ENCODE measurements at places on chromosomes 16 and 17.

DNA sequence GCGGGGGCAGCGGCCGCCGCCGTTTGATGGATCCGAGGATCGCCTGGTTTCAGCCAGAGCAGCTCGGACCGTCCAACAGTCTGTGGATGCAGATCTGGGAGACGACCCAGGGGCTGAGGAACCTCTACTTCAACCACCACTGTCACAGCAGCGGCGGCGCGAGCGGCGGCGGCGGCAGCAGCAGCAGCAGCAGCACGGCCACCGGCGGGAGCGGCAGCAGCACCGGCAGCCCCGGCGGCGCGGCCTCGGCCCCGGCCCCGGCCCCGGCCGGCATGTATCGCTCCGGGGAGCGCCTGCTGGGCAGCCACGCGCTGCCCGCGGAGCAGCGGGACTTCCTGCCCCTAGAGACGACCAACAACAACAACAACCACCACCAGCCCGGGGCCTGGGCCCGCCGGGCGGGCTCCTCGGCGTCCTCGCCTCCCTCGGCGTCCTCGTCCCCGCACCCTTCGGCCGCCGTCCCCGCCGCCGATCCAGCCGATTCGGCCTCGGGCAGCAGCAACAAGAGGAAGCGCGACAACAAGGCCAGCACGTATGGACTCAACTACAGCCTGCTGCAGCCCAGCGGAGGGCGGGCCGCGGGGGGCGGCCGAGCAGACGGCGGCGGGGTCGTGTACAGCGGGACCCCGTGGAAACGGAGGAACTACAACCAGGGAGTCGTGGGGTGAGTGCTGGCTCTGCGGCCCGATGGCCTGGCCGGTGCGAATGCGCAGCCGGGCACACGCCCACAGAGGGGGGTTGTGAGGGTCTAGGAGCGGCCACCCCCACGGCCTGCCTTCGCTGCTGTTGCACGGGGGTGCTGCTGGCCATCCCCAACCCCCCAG, 702 bp downstream of the TENT4B start:
- peak; percentile 66 for DNase-seq

DNA sequence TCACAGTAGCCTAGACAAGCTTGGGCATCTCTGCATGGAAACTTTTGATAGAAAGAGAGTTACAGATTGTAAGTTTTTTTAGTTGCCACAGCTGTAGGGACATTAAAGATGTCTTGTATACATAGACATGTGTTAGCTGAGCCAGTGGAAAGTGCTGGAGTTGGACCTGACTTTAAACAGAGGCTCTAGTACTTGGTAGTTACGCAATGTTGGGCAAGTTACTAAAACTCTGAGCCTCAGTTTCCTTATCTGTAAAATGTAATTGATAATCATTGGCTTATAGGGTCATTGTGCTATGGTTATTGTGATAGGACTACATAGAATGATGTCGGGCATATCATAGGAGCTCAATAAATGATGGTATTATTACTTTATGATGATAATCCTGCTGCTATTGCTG, 225.8 kb upstream of the CPHXL start:
- DNase-seq: no peak

- peak; percentile 44 for DNase-seq
Measured at GRCh38 chr16:48117217-48118105, 38.3 kb downstream of the ABCC12 start.

GRCh38 chr17:38558728-38559050, 47.1 kb downstream of the SRCIN1 start:
- DNase-seq: peak; percentile 47

DNA sequence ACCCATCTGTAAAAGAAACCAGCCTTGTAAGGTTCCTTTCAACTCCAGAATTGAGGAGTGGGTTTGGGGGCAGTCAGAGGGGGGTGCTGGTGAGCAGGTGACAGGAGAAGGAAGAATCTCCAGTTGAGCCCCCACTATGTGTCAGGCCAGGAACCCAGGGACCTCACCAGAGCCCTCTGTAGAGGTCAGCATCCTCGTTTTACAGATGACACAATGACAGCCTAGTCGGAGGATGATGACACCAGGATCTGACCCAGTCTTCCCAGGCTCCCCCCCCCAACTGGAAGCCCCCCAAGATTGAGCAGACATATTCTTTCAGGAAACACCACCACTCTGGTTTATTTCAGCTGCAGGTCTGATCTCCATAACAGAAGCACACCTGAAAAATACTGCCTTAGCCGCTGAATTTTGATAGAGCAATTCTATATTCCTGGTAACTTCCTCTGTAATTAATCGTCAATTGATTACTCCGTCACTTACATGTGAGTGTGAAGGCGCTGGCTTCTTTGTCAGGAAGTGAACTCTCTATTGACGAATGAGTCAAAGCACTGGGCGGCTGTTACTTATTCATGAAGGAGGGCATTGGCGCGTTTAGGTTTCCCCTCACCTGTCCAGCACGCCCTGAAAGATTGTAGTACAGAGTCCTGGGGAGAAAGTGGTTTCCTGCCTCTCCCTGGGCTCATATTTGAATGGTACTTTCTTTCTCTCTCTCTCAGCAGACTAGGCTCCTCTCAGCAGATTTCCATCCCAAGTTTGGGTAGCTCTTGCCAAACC, 21.2 kb downstream of the SOCS3 start:
- no peak for DNase-seq

DNA sequence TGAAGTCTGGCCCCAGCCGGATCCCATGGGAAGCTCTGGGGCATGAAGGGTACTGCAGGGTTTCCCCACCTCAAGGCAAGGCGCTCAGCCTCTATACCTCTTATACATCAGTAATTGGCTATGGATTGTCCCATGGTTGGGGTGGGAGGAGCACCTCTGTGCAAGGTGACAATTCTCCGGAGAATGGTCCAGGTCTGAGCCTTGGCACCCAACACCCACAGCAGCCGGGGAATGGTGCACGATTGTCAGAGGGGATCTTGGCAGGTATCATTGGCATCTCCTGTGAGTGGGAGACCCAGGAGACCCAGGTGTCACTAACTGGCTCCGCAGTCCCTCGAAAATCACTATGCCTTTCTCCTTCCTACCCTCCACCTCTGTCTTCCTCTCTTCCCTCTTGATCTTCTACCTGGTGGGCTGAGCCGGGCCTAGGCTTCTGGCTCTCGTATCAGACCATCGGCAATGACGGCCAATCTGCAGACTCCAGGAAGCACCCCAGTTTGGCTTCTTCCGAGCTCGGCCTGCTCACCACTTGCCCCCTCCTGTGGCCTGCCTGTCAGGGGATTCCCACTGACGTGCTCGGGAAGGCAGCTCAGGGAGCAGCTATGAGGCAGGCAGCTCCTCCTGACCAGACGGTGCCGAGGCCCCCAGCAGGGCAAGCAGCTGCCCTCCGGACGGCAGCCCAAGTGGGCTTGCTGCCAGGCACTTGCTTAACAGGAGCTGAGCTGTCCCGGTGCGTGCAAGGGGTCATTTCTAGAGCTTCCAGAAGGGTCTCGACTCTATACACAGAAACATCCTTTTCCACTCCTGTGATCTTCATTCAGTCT, 10.0 kb upstream of the CALB2 start:
- no peak for DNase-seq

- DNase-seq: no peak
Measured at GRCh38 chr16:57944970-57945739, 25.8 kb downstream of the CNGB1 start.

GRCh38 chr16:19666477-19666876, 51.5 kb downstream of the KNOP1 start:
- DNase-seq: no peak

DNA sequence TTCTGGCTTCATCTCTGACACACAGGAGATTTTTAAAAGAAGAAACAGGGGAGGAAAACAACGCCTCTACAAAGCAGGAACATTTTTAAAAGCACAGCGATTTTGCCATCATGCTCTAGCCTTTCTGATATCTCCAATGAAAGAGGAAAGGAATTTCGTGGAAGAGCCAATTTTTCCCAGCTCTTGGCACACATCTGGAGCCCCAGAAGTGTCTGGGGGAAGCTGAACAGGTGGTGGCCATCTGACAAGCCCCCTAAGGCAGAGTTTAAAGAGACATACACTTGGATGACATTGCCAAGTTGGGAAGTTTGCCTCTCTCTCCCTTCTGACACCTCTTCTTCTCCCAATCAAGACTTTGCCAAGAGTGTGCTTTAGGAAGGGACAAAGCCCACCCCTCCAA, 82.1 kb downstream of the CCT6B start:
- DNase-seq: no peak

DNA sequence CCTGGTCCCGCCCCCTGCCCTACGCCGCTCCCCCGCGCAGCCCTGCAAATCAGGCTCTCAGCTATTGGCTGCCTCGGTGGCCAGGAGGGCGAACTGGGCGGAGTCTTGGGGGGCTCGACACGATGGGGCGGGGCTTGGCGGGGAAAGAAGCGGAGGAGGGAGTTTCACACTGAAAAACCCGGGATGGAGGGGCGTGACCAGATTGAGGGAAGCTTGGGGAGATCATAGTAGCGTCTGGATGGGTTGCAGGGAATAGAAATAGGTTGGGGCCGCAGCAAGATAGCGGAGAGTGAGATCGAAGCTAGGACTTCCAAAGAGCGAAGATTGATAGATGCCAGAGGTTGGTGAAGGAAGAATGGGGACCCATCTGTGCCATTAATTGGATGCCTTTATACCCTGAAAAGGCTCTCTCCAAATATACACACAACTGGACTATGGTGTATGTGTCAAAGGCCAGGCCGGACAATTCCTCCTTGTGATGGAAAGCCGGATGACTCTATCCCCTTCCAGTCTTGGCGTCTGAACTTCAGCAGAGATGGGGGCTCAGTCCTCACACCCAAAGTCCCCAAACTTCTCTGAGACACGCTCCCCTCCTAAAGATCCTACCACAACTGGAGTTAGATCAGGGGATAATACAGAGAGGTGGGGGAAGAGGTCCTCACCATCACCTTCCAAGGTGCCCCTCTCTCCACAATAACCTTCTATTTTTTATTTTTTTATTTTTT, 376 bp upstream of the STAC2 start:
- no peak for DNase-seq

- DNase-seq: peak; percentile 86
Measured at GRCh38 chr17:81341516-81342268, 46.6 kb upstream of the SLC38A10 start.

GRCh38 chr16:84854759-84855158, 35.0 kb downstream of the CRISPLD2 start:
- DNase-seq: no peak

GRCh38 chr16:10016752-10017151, 165.5 kb downstream of the GRIN2A start:
- no peak for DNase-seq

DNA sequence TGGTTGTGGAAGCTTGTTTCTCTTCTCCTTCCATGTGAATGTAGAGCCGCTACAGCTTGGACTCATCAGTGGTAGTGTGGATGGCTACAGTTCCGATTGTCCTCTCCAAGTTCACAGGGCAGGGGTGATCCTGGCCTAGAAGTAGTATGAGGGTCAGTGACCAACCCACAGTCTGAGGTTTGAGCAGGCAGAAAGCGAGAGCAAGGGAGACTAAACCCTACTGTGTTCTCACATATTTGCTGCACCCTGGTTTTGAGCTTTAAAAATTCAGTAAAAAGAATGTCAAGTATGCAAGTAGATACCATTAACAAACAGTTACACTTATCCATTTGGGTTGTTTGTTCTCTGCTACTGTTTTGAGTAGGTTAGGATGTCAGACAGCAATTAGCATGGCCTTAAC, 148.9 kb downstream of the MRTFB start:
- no peak for DNase-seq

GRCh38 chr17:79075446-79075750, 774 bp downstream of the ENGASE start:
- DNase-seq: peak; percentile 64

DNA sequence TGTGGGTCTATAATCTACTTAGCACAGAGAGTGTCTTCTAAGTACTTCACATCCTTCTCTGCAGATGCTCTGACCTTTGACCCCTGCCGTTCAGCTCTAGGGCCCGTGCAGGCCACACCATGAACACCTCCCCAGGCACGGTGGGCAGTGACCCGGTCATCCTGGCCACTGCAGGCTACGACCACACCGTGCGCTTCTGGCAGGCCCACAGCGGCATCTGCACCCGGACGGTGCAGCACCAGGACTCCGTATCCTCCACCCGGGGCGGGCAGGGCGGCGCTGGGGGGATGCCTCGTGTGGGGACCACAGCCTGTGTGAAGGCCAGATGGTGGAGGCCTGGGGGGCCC, 686 bp downstream of the MLST8 start:
- no peak for DNase-seq

- DNase-seq: no peak
Measured at GRCh38 chr17:45042346-45043120, 8.9 kb downstream of the DCAKD start.

GRCh38 chr17:7833795-7834541, at the start of gene KDM6B:
Gene KDM6B, plus strand, starts transcription at chr17:7834217. Its CDS starts 11,338 bp downstream, at chr17:7845555.
- peak; percentile 96 for DNase-seq

- DNase-seq: no peak
Measured at GRCh38 chr16:24737391-24737871, 8.0 kb downstream of the TNRC6A start.

GRCh38 chr16:77307426-77308162, 108.4 kb downstream of the SYCE1L start:
- no peak for DNase-seq

DNA sequence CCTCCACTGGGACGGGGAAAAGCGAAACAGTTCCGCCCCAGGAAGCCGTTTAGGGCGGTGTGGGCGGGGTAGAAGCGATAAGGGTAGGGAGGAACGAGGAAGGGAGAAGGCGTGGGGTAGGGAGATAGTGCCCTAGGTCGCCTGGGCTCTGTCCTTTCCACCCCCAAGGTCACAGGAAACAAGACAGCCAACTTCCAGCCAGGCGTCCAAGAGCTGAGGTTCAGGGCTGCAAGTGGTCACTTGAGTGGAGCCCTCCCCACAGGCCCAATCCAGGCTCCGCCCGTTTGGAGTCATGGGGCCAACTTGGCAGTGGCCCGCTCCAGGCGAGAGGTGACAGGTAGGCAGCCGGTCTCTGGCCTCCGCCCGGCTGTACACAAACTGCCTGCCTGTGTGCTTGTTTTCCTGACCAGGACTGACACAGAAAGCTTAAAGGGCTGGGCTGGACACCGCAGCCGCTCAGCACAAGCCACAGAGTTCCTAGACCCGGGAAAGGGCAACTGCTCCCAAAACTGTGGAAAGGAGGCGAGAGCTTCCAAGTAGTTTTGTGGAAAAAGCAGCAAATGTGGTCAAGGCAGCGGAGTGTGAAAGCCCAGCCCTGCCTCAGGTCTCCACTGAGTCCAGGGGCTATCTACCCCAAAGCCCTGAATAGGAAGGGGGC, at the start of gene RILP:
RILP (minus strand) TSS at position 23 of the 658 bp plus-strand sequence. CDS start 62 bp downstream, outside the sequence.
- DNase-seq: peak; percentile 55

DNA sequence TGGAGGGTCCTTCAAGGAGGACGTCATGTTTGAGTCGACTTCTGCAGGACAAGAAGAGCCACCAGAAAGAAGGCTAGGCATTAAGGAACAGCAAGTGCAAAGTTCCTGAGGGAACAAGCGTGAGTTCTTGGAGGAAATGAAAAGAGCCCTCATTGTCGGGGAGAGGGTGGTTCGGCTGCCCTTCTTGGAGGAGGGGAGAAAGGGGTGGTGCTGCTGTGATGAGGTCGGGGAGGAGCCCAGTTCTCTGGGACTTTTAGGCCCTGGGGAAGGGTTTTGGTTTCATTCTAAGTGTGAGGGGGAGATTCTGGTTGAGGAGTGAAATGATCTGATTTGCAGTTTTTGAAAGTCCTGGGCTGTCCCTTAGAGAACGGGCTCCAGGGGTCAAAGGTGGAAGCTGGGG, 4.1 kb downstream of the BICDL2 start:
- no peak for DNase-seq
